Right cardiac atrium (tissue), 5 donors: ENCODE measurements at places on chromosomes 2 and 18.
A peak's percentile ranks its signal among the peaks of the same experiment; 100 is the strongest.

DNA sequence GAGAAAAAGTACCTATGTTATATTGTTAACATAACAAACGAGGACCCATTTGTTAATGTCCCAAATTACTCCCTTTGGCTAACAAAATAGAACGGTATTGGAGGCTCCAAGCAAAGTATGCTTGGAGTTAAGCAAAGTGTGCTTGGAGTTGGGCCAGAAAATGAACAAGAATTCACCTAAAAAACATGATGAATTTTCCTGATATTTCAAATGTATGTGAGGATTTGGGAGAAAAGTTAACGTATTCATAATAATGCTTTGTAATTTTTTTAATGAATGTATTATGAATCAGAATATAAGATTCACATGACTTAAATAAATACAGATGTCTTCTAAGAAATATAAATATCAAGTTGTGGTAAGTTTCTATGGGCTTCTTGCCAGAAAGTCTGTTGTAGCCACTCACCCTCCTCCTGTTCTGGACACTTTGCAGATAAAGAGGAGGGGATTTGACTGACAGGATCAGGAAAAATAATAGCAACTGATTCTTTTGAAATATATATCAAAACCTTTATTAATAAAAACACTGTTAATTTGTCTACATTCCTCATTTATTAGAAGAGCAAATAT is 423.7 kb upstream of the MMADHC start:
- DNase-seq, result no peak

DNA sequence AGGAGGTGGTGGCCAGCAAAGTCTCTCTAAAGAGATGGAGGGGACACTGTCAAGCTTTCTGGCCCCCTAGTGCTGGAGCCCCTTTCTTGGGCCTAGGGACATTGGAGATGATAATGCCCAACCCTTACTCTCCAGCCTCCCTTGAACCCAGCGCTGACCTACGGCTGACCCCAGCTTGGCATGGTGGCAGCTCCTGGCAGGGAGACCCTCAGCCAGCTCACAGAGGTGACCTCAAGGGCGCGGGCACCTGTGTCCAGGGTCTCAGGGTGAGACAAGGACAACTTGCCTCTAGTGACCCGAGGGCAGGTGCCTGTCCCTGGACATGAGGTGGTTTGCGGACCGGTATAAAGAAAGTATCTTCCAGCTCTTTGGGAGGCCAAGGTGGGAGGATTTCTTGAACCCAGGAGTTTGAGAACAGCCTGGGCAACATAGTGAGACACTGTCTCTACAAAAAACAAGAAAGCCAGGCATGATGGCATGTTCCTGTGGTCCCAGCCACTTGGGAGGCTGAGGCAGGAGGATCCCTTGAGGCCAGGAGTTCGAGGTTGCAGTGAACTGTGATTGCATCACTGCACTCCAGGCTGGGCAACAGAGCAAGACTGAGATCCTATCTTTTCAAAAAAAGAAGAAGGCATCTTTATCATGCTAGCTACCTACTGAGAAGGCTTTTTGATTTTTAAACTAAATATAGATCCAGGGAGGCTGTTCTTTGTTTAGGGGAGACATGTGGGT is 3.3 kb upstream of the PER2 start:
- no peak for DNase-seq

DNA sequence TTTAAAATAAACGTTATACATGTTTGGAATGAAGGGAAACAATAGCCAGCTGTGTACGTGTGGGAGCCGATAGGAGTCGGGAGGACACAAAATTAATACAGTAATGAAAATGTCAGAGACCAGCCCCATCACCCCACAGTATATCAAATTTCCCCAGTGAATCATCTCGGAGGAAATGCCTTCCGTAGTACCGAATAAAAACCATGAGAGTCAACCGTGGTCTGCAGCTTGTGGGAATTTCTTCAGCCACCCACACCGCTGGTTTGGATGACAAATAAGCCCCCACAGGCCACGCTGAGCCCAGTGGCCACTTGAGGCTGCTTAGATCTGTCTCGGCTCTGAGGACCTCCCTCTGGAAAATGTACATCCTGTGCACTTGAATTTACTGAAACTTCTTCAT is 133.7 kb downstream of the COL6A3 start:
- no peak for DNase-seq

DNA sequence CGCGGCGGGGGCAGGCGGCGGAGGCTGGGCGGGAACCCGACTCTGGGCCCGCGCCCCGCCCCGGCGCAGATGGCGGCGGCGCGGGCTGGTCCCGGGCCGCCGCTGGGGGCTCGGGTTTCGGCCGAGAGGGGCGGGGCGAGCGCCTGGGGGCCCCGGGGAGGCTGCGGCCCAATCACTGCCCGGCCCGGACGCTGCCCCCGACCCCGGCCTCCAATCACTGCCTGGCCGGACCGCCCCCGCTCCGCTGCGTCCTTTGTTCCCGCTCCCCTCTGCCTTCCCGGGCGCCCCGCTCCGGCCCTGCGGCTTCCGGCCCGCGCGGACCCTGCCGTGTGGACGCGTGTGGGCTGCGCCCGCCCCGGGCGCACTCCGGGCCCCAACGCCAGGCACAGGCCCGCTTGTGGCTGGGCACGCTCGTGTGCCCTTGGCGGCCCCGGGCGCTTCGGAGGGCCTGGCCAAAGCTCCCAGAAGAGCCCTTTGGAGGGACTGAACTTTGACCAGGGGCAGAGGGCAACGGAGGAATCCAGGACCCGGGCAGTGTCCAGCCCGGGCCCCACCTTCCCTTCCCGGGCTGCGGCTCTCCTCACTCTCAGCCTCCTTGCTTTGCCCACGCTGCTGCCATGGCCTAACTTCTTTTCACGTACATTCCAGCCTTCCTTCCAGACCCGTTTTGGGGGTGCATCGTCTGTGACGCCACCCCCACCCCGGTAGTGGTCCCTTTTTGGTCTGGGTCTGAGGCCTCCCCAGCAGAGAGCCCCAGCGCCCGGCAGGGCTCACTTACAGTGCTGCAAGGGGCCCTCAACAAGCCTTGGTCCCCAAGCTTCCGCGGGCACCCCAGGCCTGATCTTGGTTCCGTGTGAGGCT is 27.1 kb upstream of the PTMA start:
- peak; percentile 96 for DNase-seq

- DNase-seq, result no peak
These were observed 20.1 kb upstream of the COL6A3 start for GRCh38 chr2:237433920-237434676.

DNA sequence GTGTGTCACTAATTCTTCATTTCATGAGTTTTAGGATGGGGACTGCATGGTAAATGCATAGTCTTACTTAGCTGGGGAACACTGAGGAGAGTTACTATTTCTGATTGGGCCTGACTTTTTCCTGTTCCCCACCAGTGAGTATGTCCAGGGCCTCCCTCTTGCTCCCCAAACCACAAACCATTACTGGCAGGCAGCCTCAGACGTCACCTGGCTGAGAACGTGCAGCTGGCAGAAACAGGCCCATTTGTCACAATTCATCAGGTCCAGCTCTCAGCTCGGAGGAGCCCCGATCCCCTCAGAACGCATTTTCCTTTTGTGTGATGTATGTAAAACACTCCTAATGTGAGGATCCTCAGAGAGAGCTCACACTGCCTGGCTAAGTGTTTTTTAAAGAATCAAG is 71.7 kb upstream of the SIX3 start:
- no peak for DNase-seq

- DNase-seq, result no peak
These were observed 89.2 kb downstream of the STPG4 start for GRCh38 chr2:47065771-47066380.

- no peak for DNase-seq
These were observed 11.5 kb upstream of the RNU2-63P start for GRCh38 chr2:88027697-88028389.

DNA sequence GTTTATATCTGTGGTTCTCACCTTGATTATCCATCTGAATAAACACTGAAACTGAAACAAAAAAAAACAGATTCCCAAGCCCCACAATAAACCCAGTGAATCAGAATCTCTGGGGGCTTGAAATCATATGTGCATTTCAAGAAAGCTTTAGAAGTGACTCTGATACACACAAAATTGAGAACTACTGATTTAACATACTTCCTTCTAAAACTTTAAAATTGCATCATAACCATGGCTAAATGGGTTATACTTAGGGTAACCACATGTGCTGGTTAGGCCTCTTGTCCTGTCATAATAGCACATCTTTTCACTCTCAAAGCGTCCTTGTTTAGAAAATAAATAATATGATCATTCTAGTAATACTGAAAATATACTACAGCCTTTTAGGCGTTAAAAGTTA is 100.9 kb downstream of the ATAD2B start:
- no peak for DNase-seq

DNA sequence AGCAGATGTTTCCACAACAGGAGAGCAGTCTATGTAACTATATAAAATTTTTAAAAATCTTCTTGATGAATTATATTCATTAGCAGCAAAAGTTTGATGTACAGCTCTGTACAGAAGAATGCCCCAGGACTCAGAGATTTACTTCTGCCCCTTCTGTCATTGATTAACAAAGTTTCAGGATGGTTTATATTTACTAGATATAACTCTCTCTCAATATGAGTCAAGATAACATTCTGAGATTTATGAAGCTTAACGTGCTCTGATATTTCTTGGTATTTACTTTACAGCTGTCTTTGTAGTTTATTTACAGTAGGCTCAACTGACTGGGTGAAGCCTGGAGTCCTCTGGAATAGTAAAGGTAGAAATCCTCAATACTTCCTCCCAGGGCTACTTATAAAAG is 93.6 kb upstream of the HNMT start:
- DNase-seq, result no peak
